ENCODE measurements at places on chromosomes 5 and 9.

- DNase-seq: no peak
Observed at GRCh38 chr5:106858616-106859015, 812.1 kb downstream of the EFNA5 start.

DNA sequence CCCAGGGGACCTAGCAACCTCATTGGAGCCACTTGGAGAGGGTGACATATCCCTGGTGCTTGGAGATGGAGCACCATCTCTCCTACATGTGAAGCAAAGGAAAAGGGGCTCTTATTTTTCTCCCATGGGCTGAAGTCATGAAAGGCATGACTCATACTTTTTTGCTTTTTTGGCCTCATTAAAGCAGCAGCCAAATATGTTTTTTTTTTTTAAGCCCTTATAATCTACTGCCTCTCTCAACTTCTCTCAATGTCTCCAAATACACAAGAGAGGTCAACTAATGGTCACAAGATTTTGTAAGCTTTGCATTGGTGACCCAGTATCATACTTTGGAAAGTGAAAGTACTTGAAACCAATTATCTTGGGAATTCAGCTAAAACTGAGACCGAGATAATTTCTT lies 1.6 kb upstream of the CFAP90 start:
- DNase-seq: no peak

GRCh38 chr5:145385276-145385675 lies 449.9 kb downstream of the PRELID2 start:
- no peak for DNase-seq

- no peak for DNase-seq
Observed at GRCh38 chr5:322942-323879, 1.7 kb downstream of the AHRR start.

GRCh38 chr9:19224563-19224962 lies 5.9 kb upstream of the DENND4C start:
- no peak for DNase-seq

DNA sequence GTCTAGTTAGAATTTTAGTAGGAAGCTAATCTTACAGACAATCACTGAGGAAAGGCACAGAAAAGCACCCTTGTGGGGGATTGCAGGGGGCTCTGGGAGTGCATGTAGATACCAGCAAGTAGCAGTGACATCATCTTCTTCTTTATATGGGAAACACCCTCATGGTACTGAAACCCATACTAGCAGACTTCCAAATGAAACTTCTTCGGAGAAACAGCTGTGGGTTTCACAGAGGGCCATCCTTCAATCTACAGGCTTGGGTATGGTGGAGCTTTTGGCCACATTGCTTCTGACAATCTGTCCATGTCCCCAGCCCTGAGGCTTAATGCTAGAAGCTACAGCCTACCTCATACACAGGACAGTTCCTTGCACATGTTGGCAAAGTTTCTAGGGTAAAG lies 165.2 kb upstream of the NFIB start:
- DNase-seq: no peak

- DNase-seq: peak; percentile 21
Observed at GRCh38 chr9:764105-764524, 77.4 kb upstream of the DMRT1 start.

- no peak for DNase-seq
Observed at GRCh38 chr9:136178773-136179075, 26.2 kb downstream of the LHX3 start.

DNA sequence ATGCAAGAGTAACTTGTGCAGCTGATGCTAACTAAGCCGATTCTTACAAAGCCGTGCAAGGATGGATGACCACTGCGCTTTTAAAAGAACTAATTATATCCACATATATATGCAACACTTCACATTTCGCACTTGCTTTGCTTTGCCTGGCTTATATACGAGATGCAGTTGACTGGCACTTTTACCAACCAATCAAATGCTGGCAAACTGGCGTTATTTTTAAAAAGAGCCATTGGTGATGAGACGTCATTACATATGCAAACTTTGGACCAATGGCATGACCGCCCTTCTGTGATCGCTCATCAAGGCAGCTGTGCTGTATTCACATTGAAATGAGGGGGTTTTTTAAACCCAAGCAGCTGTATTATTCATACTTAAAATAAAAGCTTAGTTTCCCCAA lies 1147.7 kb upstream of the WWC1 start:
- DNase-seq: no peak

- no peak for DNase-seq
Observed at GRCh38 chr9:106920701-106921283, 57.8 kb downstream of the ZNF462 start.

DNA sequence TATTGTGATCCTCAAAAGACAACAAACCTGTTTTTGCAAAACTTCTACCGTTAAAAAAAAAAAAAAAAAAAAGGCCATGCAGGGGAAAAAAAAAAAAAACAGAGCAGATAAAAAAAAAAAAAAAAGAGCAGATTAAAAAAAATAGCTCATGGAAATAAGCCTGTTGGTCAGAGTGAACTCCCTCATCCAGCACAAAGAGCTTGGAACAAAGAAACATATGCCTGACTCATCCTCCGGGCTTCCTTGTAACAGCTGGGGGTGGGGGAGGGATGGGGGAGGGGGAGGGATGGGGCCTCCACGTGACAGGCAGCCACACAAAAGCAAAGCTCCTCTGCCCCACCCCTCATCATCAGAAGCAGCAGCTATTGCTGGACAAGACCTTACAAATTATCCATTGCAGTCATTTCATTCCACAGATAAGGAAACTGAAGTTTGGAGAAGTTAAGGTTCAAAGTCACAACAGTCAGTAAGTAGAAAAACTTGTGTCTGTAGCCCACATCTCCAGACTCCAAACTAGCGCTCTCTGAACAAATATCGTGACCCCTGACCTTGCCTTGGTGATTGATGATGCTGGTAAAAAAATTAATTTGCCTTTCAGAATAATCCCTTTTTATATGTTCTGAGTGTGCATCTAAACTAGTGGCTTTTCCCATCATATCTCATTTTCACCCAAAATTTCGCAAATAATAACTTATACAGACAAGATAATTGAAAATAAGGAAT lies 38.9 kb downstream of the SLC35D2 start:
- DNase-seq: peak; percentile 63

GRCh38 chr9:37937366-37937765 lies 33.4 kb upstream of the SLC25A51 start:
- DNase-seq: no peak

DNA sequence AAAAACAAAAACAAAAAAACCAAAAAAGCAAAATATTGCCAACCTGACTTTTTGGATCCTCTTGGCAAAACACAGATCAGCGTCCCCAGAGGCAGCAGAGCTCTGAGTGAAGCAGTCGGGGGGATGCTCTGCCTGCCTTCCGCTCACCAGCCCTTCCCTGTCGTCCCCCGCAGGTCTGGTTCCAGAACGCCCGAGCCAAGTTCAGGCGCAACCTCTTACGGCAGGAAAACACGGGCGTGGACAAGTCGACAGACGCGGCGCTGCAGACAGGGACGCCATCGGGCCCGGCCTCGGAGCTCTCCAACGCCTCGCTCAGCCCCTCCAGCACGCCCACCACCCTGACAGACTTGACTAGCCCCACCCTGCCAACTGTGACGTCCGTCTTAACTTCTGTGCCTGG lies 20.7 kb downstream of the LHX2 start:
- peak; percentile 54 for DNase-seq

GRCh38 chr5:4640795-4641194 lies 499.3 kb upstream of the ADAMTS16 start:
- DNase-seq: no peak

- DNase-seq: no peak
Observed at GRCh38 chr9:99895510-99895909, 10.9 kb upstream of the STX17 start.

- DNase-seq: peak; percentile 68
Observed at GRCh38 chr5:82396871-82397514, 118.8 kb upstream of the RPS23 start.

DNA sequence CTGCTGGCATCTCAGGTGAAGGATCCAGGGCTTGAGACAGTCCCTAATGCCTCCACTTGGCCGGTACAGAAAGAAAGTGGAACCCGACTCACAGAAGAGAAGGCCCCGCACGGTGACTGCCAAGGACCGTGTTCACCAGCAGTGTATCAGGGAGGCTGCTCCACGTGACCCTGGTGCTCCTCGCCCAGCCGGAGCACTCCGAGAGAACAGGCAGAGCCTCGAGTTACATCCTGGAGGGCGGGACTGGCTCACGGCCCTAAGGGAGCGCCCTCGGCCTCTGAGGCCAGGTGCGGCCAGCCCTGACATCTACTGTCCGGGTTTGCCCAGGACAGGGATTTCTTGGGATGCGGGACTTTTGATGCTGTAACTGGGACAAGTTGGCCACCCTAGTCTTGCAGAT lies 104.0 kb upstream of the SARDH start:
- no peak for DNase-seq

DNA sequence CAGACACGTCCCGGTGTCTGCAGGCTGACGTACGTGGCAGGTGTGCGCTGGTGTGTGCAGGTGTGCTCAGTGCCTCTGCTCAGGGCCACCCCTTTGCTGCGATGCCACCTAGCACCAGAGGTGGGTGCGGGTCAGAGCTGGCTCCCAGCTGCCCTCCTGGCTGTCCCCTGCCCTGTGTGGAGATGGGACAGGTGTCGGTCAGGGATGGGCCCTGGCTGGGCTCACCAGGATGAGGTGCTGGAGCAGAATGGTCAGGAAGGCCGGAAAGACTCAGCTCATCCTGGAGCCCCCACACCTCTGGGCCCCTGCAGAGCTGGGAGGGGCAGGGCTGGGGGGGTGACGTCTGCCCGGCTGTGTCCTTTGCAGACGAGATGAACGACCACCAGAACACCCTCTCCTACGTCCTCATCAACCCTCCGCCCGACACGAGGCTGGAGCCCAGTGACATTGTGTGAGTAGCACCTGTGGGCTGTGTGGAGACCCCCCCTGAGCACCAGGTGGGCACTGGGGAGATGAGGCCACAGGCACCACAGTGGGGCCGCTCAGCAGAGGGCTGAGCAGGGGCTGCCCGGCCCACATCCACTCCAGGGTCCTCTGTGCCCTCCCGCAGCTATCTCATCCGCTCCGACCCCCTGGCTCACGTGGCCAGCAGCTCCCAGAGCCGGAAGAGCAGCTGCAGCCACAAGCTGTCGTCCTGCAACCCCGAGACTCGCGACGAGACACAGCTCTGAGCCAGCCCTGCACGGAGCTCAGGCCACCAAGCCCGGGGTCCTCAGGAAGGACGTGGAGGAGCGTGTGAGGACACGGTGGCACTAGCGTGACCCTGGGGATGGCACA lies 89.7 kb downstream of the KCNT1 start:
- no peak for DNase-seq

- DNase-seq: peak; percentile 58
Observed at GRCh38 chr5:18393565-18394442, 759.5 kb downstream of the TAF11L14 start.

GRCh38 chr5:2894736-2895135 lies 143.3 kb upstream of the IRX2 start:
- no peak for DNase-seq

DNA sequence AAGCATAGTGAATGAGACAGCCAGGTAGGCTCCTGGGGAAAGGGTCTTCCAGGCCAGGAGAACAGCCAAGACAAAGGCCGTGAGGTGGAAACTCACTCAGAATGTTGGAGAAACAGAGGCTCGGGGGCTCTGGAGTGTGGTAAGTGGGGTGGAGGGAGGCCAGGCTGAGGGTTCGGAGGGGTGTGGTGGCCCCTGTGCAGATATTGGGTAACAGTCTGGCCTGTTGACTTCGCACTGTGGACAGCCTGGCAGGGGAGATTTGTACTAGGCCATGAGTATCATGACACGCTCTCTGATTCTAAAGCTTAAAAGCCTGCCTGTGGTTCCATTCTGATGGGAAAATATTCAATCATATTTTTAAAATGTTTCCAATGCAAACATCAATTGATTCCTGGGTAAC lies 239.3 kb downstream of the GADD45G start:
- no peak for DNase-seq

DNA sequence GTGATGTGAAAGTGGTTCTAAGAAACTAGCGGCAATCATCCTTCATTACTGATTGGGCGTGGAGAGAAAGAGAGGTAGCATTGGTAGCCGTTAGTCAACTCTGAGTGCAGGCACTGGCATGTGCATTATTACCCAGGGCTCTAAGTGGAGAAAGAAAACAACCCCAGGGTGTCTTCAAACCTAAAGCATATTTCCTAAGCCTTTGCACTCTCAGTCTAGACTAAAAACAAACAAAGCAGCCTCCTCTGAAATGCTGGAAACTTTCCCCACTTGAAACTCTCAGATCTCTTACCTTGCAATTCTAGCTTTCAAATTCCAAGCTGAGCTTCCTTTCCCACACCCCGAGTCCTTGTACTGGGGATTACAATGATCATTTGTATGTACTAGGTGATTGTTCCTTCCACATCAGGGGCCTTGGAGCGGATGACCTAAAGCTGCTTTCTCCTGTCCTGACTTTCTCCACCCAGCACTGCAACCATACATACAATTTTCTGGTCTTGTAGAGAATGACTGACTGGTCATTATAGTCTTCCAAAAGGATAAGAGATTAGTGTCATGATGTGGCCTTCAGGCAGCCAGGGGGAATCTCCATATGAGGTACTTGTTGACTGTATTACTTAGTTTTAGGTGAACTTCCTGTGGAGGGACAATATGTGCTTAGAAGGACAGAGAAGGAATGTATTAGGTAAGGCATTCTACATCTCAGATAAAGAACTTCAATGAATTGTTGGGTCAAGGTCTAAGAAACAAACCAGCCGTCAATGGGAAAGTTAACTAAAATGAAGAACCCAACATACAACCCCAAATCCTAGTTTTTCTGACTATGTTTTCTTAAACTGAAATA lies 98.3 kb upstream of the CDKN2B start:
- no peak for DNase-seq

GRCh38 chr9:12351293-12352044 lies 341.7 kb upstream of the TYRP1 start:
- no peak for DNase-seq

DNA sequence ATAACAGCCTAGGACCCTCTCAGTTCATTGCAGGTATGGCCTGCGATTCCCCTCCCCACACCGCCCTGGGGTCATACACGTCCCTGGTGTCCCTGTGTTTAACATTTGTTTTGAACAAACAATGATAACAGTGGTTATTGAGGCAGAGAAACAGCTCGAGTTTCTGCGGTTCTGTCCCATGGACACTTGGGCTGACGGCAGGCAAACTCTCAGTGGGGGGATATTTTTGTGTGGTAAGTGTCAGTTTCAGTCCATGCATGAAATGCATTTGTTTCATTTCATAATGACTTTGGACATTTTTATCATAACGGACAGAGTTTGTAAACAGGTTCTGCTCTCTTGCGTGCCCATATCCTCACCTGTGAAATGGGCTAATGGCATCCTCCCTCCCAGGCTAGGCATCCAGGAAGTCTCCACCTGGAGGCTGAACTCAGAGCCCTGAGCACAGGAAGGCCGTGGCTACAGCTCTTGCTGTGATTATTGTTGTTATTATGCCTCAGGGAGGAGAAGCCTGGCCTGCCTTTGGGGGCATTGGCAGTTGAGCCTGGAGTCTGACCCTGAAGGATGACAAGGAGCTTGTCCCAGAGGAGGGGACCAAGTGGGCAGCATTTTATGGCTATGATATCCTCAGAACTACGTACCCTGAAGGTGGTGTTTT lies 190.9 kb downstream of the GADD45G start:
- no peak for DNase-seq

Measured in SK-N-SH (cell line).